ENCODE measurements at places on chromosomes 16 and 17.

- H3K27me3 ChIP-seq, result no peaks in the 10 kb centered on the region
- no peak overlapping the region for H3K4me3 ChIP-seq
- no peak for DNase-seq
- no peaks in the 10 kb centered on the region for H3K4me1 ChIP-seq
- H3K27ac ChIP-seq, result no peak overlapping the region
- H3K36me3 ChIP-seq, result no peaks in the 10 kb centered on the region
These were observed 18.4 kb downstream of the TOX3 start for GRCh38 chr16:52528393-52529065.

DNA sequence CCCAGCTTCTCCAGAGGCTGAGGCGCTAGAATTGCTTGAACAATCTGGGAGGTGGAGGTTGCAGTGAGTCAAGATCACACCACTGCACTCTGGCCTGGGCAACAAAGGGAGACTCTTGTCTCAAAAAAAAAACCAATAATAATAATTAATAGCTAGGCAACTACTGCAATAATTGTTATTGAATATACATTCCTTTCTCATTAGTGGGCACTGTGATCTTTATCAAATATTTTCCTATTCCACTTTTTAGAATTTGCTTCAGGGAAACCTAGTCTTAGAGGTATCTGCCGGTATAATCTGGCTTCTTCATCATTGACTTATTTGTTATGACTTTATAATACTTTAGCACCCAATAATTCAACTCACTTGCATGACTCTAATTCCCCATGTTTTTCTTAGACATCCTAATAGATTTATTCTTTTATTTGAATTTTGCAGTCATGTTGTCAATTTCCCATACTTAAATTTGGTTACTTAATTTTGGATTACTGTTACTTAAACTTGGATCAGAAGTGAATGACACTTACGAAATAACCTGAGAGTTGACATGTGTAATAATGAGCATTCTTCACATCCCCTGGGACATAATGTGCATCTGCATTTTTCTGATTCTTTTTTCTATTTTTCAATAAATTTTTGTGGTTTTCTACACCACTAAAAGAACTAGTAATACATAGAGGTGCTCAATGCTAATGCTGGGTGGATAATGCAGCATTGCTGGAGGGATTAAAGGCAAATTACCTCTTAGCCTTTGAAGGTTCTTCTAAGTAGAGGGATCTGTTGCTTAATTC is 25.0 kb upstream of the KCNJ16 start:
- no peak for DNase-seq
- no peaks in the 10 kb centered on the region for H3K27me3 ChIP-seq
- H3K27ac ChIP-seq, result no peak overlapping the region

- no peak overlapping the region for H3K27ac ChIP-seq
- H3K4me3 ChIP-seq, result no peak overlapping the region
- no peaks in the 10 kb centered on the region for H3K27me3 ChIP-seq
- no peaks in the 10 kb centered on the region for H3K36me3 ChIP-seq
- H3K4me1 ChIP-seq, result peaks cover 30% of the 10 kb centered on the region
- no peak for DNase-seq
These were observed 2.0 kb upstream of the INPP5K start for GRCh38 chr17:1518410-1518809.

DNA sequence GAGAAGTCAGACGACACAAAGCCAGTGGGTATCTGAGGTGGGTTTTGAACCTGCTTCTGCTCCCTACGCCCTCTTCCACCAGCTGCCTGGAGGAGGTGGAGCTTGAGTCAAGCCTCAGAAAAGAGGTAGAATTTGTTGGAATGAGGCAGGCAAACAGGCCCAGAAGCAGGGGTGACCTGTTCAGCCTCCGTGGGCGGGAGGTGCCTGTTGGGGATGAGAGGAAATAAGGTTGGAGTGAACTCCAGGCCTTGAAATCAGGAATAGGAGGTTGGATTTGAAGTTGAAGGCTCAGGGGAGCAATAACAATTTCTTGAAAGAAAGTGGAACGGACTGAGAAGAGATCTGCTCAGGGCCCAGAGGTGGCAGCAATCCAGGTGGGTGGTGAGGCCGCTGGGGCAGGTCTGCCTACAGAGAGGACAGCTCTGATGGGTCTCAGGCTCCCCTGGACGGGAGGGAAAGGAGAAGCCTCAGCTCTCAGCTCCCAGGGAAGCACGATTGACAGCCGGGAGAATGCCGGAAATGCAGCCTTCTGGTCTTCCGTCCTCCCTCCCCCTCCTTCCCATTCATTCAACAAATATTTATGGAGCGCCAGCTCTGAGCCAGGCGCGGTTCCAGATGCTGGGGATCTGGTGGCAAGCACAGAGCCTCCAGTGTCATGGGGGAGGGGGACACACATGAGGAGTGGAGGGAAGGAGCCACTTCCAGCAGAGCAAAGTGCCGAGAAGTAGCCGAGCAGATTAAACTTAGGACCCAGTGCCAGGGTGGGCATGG is 61.9 kb upstream of the CIBAR2 start:
- no peaks in the 10 kb centered on the region for H3K27me3 ChIP-seq
- no peak overlapping the region for H3K4me3 ChIP-seq
- peak; percentile 68 for DNase-seq
- peaks cover 52% of the 10 kb centered on the region for H3K4me1 ChIP-seq

DNA sequence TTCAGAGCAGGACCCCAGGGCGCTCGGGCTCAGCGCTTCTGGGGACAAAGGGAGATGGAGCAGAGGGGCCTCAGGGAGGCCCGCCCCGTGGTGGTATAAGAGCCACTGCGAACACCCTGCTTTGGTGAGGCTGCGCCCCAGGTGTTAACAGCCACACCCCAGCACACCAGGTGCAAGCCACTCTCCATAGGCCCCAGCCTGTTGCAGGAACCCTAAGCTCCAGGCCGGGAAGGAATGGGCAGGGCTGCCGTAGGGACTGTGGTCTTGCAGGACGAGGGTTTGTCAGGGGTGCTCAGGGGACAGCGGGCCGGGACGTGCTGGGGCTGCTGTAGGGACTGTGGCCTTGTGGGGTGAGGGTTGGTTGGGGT is 17.0 kb upstream of the SSTR5 start:
- H3K4me1 ChIP-seq, result peaks cover 5% of the 10 kb centered on the region
- no peaks in the 10 kb centered on the region for H3K36me3 ChIP-seq
- peaks cover 19% of the 10 kb centered on the region for H3K27me3 ChIP-seq
- no peak overlapping the region for H3K4me3 ChIP-seq
